ENCODE measurements at places on chromosomes 12 and 14. TPM values are rescaled to one million over a fixed set of nuclear protein-coding genes. Genes with fewer than 3 reads are reported as not detected.

DNA sequence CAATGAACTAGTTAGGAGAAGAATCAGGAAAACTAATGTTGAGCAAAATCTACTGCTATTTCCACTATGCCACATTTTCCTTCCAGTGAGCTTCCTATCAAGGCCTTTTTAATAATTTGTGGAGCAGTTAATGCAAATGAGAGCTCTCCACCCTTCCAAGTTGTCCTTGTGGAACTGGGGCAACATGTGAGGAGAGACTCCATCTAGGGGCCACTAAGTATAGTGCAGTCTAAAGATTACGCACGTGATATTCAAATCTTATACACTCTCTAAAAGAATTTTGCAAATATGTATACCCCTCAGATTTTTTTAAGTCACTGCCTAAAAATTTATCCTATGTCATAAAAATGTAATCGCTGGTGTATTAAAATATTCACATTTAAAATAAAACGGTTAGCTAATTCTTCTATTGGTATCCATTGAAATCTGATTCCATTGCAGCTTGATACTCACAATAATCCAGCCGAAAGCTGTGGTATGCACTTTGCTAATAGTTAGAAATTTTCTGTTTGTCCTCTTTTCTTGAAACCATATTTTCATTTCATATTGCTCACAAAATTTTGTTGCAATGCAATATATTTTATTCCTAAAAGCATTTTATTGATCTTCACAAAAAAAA is 100.1 kb downstream of the PAH start:
- peak; percentile 13 for DNase-seq

GRCh38 chr12:32864731-32865130 is 31.8 kb downstream of the PKP2 start:
- DNase-seq = no peak

- no peak for DNase-seq
Observed at GRCh38 chr14:75040507-75040906, 10.8 kb downstream of the MLH3 start.

DNA sequence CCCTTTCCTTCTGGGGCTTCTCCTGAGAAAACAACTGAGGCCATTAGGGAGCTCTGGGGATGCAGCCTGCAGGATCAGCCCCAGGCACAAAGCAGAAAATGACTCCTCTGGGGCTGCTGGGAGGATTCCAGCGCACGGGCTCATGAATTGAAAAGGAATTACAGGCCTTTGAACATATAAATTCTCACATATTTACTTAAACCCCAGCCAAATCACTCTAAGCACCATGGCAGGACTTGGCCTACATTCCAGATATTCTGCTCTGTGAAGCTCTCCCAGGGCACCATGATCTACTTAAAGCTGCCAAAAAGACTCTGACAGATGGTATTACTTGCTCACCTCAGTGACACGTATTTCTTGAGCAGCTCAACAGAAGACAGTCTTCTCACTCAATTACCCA is 87.2 kb downstream of the ZFC3H1 start:
- no peak for DNase-seq

- no peak for DNase-seq
Observed at GRCh38 chr12:115867854-115868253, 409.6 kb downstream of the MED13L start.

GRCh38 chr14:33029511-33029910 is 90.8 kb downstream of the NPAS3 start:
- DNase-seq = no peak

DNA sequence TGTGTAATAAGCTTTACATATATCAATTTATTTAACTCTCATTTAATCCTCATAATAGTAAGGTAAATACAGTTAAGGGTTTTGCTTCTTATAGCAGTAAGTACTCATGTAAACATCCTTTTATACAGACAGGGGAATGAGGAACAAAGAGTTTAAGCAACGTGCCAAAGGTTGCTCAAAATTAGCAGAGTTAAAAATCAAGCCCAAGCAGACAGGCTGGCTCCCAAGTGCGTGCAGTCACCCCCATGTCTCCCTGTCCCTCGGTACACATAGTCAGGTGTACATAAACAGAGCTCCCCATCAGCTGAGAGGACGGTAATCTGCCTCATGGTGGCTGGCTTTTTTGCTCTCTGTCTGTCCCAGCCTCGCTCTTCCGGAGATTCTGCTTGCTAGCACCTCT is 126.4 kb downstream of the DERA start:
- DNase-seq = no peak

GRCh38 chr14:22300646-22301045 is 288.4 kb downstream of the DAD1 start:
- no peak for DNase-seq

- no peak for DNase-seq
Observed at GRCh38 chr12:4506870-4507269, 31.8 kb upstream of the RAD51AP1 start.

GRCh38 chr14:101369194-101369915 is 191.9 kb upstream of the DIO3 start:
- no peak for DNase-seq

GRCh38 chr14:71143381-71144290 is 236.4 kb downstream of the PCNX1 start:
- no peak for DNase-seq

- no peak for DNase-seq
Observed at GRCh38 chr12:113880326-113880725, 85.8 kb downstream of the RBM19 start.

- DNase-seq = no peak
Observed at GRCh38 chr12:29945904-29946303, 162.2 kb upstream of the TMTC1 start.

- DNase-seq = no peak
Observed at GRCh38 chr14:99875421-99875820, 82.2 kb downstream of the EML1 start.

DNA sequence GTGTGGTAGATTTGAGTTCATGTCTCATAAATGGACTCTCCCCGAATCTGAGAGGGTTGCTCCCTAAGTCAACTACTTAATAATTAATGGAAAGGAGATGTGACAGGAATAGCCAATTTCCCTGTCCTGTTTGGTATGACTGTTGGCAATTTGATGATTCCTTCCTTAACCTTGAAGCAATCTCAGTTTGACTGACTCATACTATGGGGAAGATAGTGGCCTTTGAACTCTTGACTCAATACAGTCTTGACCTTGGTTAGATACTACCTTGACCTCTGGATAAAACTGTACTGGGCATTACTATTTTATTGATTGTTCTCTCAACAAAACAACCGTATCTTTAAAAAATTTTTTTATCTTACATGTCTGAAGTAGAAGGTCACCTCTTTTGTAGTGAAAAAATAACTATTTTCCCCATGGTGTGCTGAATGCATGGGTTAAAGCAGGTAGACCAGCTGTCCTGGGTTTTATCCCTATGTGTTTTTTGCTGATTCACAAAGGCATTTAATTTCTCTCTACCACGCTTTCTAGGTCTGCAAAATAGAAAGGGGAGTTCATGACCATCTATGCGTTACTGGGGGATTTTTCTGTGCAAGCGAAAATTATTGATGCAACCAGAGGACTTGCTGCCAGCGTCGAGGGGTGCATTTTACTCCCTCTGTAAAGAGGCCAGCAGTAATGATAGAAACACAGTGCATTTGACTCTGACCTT is 80.1 kb downstream of the ETV6 start:
- DNase-seq = no peak

- no peak for DNase-seq
Observed at GRCh38 chr12:52815161-52815560, 1.2 kb upstream of the KRT4 start.

- no peak for DNase-seq
Observed at GRCh38 chr12:127717278-127717677, 549.7 kb upstream of the TMEM132C start.

DNA sequence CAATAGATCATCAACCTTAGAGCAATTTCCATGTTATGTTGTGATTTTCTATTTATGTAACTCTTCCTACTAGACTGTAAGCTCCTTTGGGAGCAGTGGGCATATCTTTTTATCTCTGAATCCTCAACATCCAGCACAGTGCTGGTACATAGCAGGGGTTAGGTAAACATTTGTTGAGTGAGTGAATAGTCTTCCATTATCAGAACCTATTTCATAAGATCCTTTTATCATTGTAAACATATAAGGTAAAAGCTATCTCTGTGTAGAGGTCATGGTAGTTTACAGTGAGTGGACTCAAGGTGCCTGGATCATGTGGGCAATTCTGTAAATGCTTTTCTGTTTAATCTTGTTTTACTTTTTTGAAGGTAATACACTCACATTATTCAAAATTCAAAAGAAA is 15.1 kb downstream of the FKBP11 start:
- DNase-seq = no peak

GRCh38 chr12:45170456-45171042 is 45.3 kb upstream of the ANO6 start:
- DNase-seq = peak; percentile 32

Gene TMEM106C
- 99.1 TPM for polyA plus RNA-seq

Gene RND1
- polyA plus RNA-seq = 2.4 TPM

Gene PIP4K2C
- 17.0 TPM for polyA plus RNA-seq

Gene ASCL1
- polyA plus RNA-seq = 2.8 TPM

Gene TAPBPL
- 19.4 TPM for polyA plus RNA-seq

Gene SPIC
- not detected for polyA plus RNA-seq

Gene SERPINA9
- not detected for polyA plus RNA-seq

Gene OVCH1
- polyA plus RNA-seq = not detected

Gene SERPINA10
- 0.06 TPM for polyA plus RNA-seq

Gene MMP17
- 3.5 TPM for polyA plus RNA-seq

Gene CLEC2B
- 22.4 TPM for polyA plus RNA-seq

All from left lung (tissue), 14 donors.